ENCODE measurements at places on chromosomes 11 and 22.

- no peak for DNase-seq
Measured at GRCh38 chr11:106463796-106464201, 386.3 kb downstream of the AASDHPPT start.

DNA sequence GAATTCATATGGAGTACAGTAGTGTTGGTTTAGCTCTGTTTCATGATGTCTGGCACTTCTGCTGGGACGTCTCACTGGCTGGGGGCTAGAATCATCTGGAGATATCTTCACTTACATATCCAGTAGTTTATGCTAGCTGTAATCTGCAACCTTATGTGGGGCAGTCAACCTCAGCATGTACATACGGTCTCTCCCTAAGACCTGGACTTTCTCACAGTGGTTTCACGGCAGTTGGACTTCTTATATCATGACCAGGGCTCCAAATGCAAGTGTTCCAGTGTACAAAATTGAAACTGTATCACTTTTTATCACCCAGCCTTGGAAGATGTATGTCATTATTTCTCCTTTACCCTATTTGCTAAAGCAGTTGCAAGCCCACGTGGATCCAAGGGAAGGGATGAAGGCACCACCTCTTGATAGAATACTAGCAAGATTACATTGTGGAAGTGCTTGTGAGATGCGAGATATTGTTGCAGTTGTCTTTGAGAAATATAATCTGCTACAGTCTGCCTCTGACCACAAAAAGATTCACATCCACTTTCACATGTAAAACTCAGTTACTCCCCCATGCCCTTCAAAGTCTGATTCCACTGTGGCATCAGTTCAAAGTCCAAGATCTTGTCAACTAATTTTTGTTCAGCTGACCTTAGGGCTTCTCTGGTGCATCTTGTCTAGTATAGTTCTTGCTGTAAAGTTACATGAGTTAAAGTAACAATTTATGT is 316.6 kb upstream of the NCAM1 start:
- DNase-seq = no peak

GRCh38 chr11:126655807-126656128 is 300.3 kb downstream of the ST3GAL4 start:
- no peak for DNase-seq

DNA sequence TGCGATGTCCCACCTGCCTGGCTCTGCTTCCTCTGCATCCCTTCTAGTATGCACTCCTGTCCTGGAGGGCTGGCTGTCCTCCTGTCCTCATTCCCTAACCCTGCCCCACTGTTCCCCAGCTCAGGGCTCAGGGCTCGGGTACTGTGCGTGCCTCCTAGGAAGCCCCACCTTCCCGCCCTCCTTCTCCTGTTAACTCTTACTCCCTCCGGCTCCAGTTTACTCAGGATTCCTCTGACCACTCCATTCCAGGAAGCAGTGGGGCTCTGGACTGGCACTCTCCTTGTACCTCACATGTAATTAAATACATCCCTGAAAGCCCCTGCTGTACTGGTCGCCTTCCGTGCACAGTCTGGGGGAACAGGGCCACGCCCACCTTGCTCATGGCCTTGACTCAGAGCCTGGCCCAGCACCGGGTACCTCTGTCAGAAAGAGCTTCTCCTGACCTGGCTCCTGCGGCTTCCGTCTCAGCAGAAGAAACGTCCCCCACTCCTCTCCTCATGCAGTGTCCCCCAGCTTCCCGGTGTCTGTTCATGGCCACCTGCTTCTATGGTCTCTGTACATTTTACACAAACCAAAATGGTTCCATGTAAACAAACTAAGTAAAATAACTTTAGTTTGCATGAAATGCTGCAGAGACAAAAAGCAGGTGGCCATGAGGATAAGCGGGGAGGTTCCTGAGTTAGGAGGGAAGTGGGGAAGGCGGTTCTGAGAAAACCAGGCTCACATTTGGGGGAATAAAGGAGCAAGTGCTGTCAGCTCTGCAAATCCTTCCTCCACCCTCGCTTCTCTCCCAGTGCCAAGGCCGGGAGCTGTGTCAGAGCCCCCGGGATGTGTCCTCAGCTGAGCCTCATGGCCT is 445.9 kb downstream of the BRD1 start:
- DNase-seq = no peak

DNA sequence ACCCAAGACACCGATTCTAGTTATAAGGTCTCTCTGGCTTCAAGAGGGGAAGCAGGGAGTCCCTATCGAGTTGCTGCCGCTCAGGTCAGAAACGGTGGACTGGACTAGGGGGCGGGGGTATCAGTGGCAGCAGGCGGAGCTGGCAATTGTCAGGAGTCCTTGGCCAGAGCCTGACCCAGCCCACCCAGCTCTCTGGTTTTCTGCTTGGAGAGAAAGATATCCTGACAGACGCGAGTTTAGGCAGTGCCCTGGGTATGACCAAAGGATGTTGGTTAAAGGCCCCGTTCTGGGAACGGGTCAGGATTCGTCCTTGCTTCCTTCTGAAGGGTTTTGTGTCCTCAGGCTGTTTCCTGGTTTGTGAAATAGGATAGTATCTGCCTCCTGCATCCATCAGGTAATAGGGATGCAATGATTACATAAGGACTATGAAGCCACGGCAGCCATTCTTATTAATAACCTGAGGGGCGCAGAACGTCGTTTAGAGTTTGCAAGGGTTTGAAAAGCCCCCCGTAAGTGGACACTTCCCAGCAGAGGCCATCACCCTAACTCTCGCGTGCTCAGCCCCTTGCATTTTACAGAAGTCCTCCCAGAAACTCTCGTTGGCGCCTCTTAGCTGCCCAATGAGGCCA is 700 bp upstream of the DEPDC5 start:
- no peak for DNase-seq

DNA sequence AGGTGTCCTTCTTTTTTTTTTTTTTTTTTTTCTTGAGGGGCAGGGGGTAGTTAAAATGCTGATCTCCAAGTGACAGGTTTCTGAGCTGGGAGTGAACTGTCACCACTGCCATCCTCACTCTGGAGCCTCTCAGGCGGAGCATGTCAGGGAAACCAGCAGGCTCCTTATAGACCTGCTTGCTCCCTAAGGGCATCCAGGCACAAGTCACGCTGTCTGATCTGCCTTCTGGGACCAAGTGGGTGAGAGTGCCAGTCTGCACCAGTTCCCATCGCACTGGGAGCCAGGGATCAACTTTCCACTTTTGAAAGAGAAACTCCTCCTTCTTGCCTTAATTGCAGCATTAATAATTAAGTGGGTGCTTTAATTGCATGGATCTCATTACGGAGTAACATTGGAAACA is 537.9 kb upstream of the CADM1 start:
- no peak for DNase-seq

GRCh38 chr11:210122-210802 is 2.8 kb downstream of the RIC8A start:
- DNase-seq = no peak

DNA sequence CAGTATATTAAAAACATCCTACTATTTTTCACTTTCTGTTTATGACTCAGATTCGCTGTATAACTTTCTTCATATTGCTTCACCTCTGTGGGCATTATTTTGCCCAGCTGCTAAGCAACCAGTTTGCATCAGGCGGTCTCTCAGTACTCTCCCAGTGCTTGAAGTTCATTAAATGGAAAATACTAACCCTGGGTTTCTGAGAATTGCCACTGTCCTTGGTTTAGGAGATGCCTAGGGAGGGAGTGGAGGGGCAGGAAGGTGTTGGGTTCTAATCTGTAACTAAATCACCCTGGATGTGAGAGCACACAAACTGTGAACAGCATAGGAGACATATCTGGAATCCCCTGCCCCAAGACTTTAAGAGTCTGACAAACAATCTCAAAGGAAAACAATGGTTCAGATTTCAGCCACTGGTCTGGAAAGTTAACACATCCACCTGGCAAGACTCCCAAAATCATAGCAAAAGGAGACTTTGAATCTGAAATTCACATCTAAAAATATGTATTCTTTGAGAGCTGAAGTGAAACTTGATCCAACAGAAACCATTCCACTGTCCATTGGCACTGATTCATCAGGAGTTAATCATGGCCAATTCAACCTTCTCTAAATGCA is 540.0 kb downstream of the SOX6 start:
- DNase-seq = no peak

GRCh38 chr11:42315267-42315666 is 855.8 kb upstream of the LRRC4C start:
- no peak for DNase-seq

DNA sequence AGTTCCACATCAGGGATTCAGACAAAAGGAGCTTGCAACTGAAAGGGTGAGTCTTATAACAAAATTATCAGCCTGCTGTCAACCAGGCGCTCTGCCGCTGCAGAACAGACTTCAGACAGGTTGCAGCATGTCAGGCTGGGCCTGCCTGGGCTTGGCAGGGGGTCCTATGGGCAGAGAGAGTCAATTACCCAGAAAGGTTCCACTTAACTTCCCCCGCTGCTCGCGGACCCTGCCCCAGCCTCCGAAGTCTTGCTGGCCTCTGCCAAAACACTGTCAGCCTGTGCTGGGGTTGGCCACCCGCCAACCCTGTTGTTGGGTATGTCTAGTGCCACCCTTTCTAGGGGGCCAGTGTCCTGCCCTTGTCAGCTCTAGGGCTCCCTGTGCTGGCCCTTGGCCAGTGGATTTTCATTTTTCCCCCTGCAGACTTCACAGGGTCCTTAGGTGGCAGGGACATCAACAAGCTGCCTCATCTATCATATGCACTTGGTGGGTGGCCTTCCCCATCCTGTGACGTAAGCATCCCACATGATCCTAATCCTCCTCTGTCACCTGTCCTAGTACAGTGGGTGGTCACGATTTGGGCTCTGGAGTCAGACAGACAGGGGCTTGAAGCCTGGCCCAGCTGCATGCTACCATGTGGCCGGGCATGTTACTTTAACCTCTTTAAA is 166.5 kb upstream of the CADM1 start:
- DNase-seq = no peak

- no peak for DNase-seq
Measured at GRCh38 chr22:42688241-42689211, 32.1 kb downstream of the A4GALT start.

DNA sequence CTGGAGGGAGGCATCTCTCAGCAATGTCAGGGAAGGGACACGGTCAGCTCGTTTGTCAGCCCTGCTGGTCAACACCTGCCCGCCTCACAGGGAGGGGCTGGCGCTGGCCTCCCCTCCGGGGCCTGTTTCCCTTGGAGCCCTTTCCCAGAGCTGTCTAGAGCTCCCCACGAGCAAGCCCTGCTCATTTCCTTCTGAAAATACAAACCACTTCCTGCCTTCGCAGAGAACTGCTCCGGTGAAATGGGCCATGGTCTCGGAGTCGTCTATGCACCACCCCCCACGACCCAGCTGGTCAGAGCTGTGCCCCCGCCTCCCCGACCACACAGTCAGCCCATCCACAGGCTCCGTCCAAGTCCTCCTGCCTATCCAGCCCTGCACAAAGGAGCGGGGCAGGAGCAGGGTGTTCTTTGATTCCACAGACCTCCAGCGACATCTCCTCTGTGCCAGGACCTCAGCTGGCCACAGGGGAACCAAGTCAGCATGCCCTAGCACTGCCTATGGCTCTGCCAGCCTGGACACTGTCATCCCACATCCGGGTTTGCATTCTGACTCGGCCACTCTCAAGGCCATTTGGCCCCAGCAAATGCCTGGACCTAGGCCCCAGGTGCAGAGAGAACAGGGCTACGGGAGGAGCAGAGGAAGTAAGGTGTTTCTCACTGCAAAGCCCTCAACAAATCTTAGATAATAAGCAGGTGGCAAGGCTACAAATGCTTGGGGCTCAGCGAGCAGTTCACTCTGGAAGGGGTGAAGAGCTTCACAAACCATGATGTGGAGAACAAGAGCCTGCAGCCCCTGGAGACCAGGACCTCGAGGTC is 82.1 kb upstream of the WNT11 start:
- peak; percentile 14 for DNase-seq

DNA sequence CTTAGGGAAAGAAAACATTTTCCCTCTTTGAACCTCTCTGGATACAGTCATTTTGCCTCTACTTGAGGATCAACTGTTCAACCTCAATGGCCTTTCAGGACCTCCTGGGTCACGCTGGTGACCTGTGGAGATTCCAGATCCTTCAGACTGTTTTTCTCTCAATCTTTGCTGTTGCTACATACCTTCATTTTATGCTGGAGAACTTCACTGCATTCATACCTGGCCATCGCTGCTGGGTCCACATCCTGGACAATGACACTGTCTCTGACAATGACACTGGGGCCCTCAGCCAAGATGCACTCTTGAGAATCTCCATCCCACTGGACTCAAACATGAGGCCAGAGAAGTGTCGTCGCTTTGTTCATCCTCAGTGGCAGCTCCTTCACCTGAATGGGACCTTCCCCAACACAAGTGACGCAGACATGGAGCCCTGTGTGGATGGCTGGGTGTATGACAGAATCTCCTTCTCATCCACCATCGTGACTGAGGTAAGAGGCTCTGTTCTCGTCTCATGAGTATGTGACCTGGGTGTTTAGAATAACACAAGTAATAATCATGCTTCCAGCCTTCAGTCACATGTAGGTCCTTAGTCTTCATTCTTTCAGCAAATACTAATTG is 495 bp downstream of the SLC22A9 start:
- no peak for DNase-seq

DNA sequence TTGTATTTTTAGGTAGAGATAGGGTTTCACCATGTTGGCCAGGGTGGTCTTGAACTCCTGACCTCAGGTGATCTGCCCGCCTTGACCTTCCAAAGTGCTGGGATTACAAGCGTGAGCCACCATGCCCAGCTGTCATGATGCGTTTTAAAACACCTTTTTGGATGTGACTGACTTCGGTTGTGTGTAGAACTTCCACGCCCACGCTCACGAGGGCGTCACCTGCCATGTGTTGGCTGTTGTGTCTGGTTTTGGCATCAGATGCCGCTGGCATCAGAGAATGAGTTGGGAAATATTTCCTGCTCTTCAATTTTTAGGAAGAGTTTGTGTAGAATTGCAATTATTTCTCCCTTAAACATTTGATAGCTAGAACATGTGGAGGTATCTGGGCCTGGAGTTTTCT is 109.1 kb downstream of the KCNQ1 start:
- no peak for DNase-seq

DNA sequence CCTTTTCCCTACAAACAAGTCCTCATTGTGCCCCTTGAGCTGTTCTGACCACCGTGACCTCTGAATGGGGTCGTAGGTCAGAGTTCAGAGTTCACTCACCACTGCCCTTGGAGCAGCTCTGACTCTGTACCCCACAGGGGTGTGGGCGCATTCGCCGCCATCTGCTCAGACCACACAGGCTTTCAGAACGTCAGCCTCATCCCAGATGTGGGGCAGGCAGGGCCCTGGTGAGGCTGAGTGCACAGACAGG is 14.8 kb upstream of the MUC5B start:
- DNase-seq = no peak

All from activated effector memory CD4-positive, alpha-beta T cell treated with Interleukin-2 at 50 U/mL for 16 hours (primary cell).